ENCODE measurements at places on chromosomes 1 and 21. TPM values are rescaled to one million over a fixed set of nuclear protein-coding genes. Genes with fewer than 3 reads are reported as not detected.
A peak's percentile ranks its signal among the peaks of the same experiment; 100 is the strongest.

The NTMT2 gene
- polyA plus RNA-seq = 0.59 TPM

The ASPM gene
- 3.2 TPM for polyA plus RNA-seq

The TCHHL1 gene
- not detected for polyA plus RNA-seq

The C1orf185 gene
- not detected for polyA plus RNA-seq

The BCL2L15 gene
- not detected for polyA plus RNA-seq

- peak; percentile 29 for DNase-seq
Measured at GRCh38 chr21:32298658-32299081, at the start of gene MRAP. MRAP (plus strand) TSS chr21:32298855; CDS start chr21:32298972, 117 bp downstream.

GRCh38 chr1:74629283-74629682 is 44.3 kb downstream of the ERICH3 start:
- no peak for DNase-seq

DNA sequence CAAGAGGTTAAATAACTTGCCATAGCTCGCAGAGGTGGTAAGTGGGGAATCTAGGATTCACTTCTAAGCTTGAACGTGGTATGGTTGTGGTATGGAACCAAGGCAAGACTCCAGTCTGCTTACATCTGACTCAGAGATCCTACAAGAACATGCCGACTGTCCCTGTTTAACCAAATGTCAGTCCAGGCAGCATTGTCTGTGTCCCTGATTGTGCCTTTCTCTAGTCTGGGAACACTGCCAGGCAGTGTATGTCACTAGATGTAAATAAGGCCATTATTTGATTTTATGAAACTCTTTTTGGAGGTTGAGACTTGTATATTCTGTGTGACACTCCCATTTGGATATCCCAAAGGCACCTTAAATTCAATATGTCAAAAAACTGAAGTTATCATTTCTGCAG is 96.0 kb downstream of the NOS1AP start:
- DNase-seq = peak; percentile 35

- DNase-seq = no peak
Measured at GRCh38 chr1:227572752-227573151, 9.4 kb downstream of the ZNF678 start.

DNA sequence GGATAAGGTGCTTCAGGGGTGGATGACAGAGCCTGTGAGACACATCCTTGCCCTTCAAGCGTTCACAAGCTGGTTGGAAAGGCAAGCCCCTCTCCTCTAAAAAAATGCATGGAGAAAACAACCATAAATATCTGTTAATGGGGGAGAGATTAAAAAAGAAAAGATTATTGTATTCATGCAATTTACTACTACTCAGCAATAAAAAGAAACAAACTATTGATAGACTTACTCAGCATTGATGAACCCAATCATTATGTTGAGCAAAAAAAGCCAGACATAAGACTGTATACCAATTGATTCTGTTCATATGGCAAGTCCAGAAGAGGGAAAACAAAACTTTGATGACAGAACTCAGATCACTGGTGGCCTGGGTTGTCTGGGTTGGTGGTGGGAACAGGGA is 138.7 kb upstream of the IRF2BP2 start:
- no peak for DNase-seq

DNA sequence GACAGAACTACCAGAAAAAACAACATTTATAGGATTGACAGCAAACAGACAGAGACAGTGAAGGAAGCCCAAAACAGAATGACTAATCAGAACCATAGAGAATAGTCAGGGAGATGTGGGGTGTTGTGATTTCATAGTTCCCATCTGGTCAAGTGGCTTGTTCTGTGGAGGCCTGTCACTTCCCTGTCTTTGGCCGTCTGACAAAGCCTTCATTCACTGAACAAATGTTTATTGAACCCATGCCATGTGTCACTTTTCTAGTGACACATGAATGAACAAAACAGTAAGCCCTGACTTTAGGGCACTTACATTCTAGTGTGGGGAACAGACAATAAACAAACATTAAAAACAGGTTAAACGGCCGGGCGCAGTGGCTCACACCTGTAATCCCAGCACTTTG is 3.2 kb upstream of the SRRM1 start:
- no peak for DNase-seq

DNA sequence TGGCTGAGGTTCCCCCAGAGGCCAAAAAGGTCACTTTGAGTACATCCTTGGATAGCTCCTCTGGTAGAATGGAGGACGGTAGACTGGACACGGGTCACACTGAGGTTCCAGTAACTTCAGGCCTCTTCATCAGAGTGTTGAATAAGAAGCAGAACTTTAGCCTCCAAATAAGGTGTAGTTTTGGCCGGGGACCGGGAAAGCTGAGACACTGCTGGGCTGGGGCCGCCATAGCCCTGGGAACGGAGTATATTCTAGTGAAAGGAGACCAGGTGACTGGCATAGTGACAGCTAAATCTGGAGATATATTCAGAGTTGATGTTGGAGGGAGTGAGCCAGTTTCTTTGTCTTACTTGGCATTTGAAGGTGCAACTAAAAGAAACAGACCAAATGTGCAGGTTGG is 84.1 kb downstream of the EVA1C start:
- DNase-seq = no peak

DNA sequence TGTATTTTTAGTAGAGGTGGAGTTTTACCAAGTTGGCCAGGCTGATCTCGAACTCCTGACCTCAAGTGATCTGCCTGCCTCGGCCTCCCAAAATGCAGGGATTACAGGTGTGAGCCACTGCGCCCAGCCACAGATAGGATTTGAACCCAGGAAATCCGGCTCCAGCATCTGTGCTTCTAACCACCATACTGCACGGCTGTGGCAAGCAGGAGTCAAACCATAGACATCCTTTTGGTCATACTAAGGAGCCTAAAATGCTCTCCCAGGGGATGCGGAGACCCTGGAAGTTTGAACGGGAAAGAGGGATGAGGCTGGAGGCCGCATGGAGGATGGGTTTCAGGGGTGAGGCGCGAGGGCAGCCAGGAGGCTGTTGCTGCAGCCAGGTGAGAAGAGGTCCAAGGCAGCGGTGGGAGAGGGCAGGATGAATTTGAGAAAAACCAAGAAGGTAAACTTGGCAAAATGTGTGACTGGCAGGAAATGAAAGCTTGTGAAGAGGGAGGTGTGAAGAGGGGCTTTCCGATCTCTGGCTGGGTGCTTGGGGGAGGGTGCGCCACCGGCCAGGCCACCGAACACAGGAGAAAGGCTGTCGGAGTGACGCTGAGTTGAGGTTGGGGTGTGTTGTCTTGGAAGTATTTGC is 24.0 kb upstream of the CDK18 start:
- no peak for DNase-seq

DNA sequence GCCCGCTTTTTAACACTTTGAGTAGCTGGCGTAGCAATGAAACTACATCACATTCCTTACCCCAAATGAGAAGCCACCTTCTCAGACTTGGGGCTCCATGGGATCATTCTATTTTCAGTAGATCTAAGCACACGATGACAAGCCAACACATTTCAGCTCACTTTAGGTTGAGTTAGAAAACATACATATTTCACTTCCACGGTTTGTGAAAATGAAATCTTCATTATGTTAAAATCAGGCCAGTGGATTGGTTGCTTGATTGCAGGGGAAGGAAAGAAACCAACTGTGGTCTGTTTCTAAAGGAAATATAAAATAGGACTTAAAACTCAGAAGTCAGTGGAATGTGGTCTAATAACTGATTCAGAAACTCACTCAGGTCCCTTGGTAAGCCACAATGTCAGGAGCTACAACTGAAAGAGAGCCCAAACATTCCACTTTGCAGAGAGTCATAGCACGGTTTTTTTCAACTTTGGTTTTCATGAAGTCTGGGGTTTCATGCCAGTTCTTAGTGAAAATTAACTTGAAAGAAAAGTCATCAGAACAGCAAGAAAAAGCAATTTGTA is 82.3 kb upstream of the TIAM1 start:
- no peak for DNase-seq

- DNase-seq = peak; percentile 54
Measured at GRCh38 chr1:8025061-8025670, 943 bp downstream of the ERRFI1 start.

DNA sequence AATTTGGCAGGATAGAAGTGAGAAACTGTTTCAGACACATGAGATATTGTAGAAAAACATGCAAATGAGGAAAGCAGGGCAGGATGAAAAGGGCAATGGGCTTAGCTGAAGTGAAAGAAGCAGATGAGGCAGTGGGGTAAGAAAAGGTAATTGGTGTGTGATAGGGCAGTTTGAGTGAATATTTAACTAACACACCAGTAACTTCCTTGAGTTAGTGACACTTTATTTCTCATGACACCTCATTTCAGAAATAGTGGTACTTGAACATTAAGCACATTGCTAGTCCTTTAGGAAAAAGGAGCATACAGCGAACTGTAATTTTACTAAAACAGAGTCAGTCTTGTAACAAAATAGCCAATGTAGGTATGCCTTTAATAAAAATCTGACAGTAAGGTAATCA is 415.0 kb downstream of the DPYD start:
- no peak for DNase-seq

All from brain (organoid and tissue), 16 donors.